NCI-H1694 treated with DMSO at 0.1 percent for 48 hours (cell line): ENCODE measurements at places on chromosomes 12 and 14.
A peak's percentile ranks its signal among the peaks of the same experiment; 100 is the strongest.

GRCh38 chr14:55116246-55117030, 12.6 kb upstream of the LGALS3 start:
- DNase-seq: no peak

GRCh38 chr14:104399432-104400155, 180.0 kb upstream of the C14orf180 start:
- no peak for DNase-seq

DNA sequence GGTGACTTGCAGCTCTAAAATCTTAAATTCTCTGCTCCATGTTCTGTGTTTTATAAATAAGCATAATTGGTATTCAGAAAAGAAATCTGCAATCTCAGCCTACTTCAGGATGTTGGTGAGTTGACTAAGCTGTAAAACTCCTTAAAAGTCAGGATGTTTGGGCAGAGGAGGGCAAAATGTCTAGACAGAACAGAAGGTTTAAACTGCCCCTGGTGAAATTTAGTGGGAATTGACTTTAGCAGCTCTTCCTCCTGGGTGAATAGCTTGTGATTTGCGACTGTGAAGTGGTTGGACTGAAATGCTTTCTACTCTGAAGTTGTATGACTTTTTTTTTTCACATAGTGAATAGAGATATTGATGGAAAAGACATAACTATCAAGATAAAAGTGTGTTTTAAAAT, 85.8 kb downstream of the CAND1 start:
- DNase-seq: no peak

- no peak for DNase-seq
Measured at GRCh38 chr12:92324849-92325500, 179.3 kb upstream of the BTG1 start.

GRCh38 chr14:25757364-25757763, 707.4 kb upstream of the STXBP6 start:
- no peak for DNase-seq

GRCh38 chr12:104411826-104412641, 44.7 kb upstream of the CHST11 start:
- no peak for DNase-seq

DNA sequence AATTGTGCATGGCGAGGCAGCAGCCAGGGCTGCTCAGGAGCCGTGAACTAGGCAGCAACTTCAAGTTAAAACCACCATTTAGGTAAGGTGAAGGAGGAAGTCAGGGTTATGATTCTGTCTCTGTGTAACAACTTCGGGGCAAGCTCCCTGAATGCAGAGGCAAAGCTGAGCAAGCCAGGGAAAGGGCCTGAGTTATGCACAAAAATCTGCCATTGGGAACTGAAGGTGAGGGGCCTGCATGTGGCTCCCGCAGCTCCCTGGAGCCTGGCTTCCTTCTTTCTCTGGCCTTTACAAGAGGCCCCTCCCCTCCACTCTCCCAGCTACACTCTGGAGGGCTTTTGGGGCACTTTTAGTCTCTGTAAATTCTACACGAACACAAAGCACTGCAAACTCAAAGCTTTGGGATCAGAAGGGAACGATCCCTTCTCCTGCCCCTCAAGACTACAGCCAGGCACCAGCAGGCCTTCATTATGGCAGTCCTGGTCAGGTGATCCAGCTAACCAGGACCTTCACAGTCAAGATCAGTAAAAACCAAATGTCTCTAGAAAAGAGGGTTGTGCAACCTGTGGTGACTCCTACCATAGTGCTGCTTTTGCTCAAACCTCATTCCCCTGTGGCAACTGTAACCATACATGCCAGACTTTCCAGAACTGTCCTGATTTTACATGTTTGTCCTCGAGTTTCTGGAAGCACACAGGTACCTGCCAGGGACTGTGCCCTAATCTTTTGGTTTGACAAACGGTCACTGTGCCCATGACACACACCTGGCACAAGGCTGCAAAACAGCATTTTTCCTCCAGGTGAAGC, 67.2 kb upstream of the PTGR2 start:
- no peak for DNase-seq

GRCh38 chr12:16346958-16347357, 487 bp upstream of the MGST1 start:
- DNase-seq: no peak

GRCh38 chr14:101239065-101239464, 322.2 kb upstream of the DIO3 start:
- DNase-seq: no peak

DNA sequence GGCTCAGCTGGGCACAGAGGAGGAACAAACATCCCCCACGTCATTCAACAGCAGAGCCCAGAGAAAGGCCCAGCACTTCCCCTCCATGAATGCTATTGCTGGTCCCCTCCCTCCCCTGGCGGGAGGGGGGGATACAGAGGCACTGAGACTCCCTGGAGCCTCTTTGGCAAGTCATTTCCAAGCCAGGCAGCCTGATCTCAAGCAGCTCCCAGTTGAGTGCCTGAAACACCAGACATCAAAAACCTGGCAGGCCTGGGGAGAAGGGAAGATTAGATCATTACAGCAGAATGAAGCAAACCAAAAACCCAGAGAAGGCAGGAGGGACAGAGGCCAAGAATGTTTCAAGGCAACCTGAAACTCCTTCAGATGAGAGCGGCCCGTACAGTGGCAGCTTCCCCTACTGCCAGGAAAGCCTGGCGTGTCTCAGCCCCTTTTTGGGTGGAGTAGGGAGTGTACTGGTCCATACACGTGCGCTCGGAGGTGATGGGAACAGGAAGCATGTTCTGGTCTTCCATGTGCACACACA, 92.1 kb downstream of the LRRC74A start:
- DNase-seq: peak; percentile 85

GRCh38 chr12:46814143-46814542, 11.7 kb downstream of the SLC38A4 start:
- no peak for DNase-seq

- DNase-seq: no peak
Measured at GRCh38 chr12:13075118-13075480, 28.4 kb downstream of the GSG1 start.

DNA sequence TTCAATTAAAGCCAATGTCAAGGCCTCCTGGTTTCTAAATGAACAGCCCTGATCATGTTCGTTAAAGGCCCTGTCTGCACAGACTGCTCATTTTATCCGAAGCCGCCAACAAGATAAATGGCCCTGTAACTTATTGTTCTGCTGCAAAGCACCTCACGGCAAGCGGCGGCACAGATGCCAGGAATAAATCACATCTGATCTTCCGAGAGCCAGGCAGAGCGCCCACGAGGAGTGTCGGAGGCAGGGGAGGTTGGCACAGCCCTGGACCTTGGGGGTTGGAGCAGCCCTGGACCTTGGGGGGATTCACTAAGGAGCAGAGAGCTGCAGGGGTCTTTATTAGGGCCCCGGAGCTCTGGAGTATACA, 110.5 kb downstream of the SCARB1 start:
- no peak for DNase-seq

- DNase-seq: no peak
Measured at GRCh38 chr12:7678744-7679143, 13.0 kb upstream of the APOBEC1 start.

- DNase-seq: no peak
Measured at GRCh38 chr14:37591311-37591940, 3.6 kb downstream of the FOXA1 start.

DNA sequence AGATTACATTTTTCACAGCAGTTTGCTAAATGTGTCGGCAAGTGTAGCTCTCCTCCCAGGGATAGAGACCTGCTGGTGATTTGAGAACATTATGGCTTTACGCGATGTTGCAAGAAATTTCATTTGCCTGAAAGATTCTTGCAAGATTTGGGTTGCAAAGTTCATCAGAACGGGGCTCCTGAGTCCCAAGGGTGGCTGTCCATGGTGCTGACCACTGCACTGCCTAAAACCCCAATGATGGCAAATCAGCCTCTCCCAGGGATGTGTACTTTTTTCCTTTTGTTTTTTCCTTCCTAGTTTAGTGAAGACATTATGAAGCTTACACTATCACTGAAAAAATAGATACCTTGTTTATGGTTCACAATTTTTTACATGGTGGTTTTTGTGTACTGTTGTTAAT, 85.4 kb downstream of the WSCD2 start:
- DNase-seq: no peak

- no peak for DNase-seq
Measured at GRCh38 chr12:10697156-10697555, 23.3 kb upstream of the STYK1 start.

DNA sequence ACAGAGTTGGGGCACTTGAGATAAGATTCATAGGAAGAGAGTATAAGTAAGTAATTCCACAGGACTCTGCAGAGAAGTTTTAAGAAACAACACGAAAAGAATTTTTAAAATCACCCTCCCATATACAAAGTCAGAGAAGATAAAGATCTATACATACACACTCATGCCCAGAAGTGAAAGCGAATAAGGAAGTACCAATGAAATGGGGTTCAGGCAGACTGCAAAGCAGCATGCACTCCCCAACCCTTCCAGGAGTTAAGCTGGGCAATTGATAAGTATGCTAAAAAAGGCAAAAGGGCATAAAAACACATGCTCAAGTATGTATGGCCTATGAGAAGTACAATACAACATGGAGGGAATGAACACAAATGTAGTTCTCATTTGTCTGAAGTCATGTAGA, 246.2 kb upstream of the GRIP1 start:
- DNase-seq: no peak

- DNase-seq: no peak
Measured at GRCh38 chr14:41505491-41505890, 101.2 kb upstream of the LRFN5 start.

DNA sequence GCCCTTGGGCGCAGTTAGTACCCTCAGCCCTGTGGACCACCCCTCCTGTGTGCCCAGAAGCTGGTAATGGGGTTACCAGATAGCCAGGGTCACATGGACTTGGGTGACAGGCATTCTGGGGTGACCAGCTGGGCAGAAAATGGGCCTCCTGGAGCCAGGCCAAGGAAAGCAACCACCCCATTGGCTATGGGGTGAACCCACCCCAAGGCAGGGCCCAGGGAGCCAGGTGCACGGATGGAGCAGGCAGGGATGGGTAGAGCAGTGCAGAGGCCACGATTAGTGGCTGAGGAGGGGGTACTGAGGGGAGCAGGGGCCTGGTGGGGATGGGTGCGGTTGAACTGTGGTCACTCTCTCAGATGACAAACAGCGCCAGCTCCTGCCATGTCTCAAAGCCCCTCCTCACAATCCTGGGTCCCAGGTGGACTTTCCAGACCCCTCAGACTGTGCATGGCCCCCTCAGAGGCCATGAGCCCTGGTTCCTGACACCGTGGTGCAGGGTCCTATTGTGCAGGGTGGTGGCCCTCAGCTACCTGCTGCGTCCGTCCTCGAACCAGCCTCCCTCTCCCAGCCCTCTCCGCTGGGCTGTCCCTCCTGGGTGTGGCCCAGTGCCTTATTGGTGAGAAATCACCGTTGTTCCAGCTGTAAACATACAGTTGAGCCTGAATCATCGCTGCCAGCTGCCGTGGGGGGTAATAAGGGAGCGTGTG, 23.4 kb upstream of the BEGAIN start:
- no peak for DNase-seq

- no peak for DNase-seq
Measured at GRCh38 chr12:64001439-64001838, 156.9 kb downstream of the SRGAP1 start.

- DNase-seq: no peak
Measured at GRCh38 chr12:104722601-104723534, 235.2 kb downstream of the SLC41A2 start.

- DNase-seq: no peak
Measured at GRCh38 chr12:46221255-46222128, 47.4 kb downstream of the SLC38A1 start.

DNA sequence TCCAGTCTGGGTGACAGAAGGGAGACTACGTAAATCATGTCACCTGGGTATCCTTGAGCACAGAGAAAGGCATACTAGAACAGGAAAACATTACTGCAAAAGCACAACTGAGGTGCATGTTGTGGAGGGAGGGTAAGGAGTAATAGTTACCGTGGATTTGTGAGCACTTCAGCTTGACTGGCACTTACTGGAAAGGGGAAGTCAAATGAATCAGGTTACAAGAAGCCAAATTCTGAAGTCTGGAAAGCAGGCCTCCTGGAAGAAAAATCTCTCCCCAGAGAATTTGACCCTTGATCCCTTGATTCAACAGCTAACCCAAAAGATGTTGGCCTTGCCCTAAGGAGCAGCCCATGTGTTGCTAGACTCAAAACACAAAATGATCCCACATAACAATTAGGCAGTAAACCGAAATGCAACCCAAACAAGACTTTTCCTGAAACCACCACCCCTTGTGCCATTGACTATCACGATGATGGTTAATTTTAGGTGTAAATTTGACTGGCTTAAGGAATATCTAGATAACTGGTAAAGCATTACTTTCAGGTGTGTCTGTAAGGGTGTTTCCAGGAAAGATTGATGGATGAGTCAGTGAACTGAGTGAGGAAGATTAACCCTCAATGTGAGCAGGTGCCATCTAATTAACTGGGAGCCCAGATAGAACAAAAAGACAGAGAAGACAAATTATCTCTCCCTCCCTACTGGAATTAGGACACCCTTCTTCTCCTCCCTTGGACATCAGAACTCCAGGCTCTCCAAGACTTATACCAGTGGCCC, 108.8 kb downstream of the SLC25A21 start:
- DNase-seq: no peak

- no peak for DNase-seq
Measured at GRCh38 chr12:113315358-113315757, 19.6 kb downstream of the SLC8B1 start.

DNA sequence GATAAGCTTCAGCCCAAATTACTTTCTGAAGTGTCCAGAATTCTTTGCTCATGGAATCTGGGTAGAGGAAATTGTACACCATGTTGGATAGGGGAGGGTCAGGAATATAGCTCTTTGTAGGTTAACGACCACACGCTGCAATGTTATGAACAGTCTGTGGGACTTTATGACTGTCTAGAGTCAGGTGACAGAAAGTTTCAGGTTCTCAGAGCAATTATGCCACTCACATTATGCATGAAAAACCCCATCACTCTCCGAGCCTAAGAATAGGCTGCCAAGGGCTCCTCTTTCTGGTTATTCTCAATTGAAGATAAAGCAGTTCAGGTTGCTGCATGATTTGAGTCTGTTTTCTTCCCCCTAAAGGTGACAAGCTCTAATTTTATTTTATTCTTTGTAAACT, 430.9 kb downstream of the ATP23 start:
- no peak for DNase-seq

DNA sequence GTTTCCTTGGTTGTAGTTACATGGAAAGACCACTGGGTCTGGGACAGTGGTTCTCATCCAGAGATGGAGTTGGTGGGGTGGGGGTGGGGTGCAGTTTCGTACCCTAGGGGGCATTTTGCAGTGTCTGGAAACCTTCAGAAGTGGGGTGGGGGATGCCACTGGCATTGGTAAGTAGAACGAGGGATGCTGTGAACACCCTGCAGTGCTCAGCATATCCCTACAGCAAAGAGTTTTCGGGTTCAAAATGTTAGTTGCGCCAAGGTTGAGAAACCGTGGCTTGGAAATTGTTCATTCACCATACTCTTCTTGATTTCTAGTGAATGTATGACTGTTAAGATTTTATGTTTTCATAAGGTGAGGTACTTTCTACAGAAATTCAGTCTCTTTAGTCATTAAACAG, 28.7 kb downstream of the TRAF3 start:
- no peak for DNase-seq

- DNase-seq: no peak
Measured at GRCh38 chr14:75280831-75281653, 2.4 kb downstream of the FOS start.

- no peak for DNase-seq
Measured at GRCh38 chr14:22606380-22606779, 8.3 kb downstream of the ABHD4 start.
